ENCODE measurements at places on chromosomes 12 and 14.

GRCh38 chr14:60220917-60221316 is 28.1 kb upstream of the PPM1A start:
- DNase-seq, result no peak

GRCh38 chr12:19402211-19402610 is 37.1 kb upstream of the AEBP2 start:
- DNase-seq, result no peak

GRCh38 chr12:126404293-126404881 is 1339.2 kb downstream of the AACS start:
- DNase-seq, result no peak

DNA sequence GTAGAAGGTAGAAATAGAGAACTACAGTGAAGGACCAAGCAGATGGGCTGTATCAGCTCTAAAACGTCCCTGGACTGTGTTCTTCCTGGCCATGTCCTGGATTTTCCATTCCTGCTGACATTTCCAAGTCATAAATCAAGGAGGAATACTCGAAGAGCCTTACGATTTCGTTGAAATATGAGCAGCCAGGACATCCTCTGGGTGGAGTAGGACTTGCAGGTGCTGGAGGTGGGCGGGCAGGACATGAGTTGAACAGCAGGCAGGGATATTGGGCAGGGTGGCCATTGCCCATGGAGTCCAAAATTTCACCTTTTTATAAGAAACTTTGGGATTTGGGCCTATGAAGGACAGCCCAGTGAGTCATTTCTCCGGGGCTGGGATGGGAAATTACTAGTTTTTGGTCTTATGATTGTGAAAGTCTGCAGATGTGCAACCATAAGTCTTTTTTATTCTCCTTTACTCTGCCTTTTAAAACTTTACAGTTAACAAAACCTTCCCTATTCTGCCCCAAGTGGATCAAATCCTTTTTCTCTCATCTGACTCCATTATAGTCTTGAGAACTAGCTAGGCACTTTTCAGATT is 88.8 kb downstream of the TMX1 start:
- DNase-seq, result no peak

DNA sequence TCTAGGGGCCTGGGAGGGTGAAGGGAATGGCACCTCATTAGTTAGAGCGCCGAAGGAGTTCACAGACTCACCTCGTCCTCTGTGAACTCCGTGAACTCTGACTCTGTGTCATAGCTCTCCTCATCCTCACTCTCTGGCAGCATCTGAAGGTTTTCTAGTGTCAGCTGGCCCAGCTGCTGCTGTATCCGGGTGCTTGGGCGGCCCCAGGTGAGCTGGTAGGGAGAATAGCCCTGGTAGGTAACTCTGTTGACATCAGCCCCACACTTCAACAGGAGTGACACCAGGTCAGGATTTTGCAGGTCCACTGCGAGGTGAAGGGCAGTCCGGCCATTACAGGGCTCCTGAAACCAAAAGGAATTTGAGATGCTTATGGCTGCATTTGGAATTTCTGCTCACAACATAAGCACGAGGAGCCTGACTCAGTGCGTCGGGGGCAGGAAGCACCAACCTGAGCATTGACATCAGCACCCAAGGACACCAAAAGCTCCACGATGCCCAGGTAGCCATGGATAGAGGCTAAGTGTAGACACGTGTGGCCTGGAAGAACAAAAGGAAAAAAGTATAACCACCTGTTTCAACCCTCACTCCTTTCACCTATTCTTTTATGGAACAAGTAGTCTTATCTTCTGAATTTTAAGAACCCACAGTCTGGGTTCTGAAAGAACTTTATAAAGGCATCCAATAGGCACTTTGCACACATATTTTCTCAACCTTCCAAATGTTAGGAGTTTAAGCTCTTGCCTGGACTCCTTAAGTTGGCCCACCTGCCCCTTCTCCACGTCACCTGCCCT is 2.0 kb downstream of the NFKBIA start:
- no peak for DNase-seq

DNA sequence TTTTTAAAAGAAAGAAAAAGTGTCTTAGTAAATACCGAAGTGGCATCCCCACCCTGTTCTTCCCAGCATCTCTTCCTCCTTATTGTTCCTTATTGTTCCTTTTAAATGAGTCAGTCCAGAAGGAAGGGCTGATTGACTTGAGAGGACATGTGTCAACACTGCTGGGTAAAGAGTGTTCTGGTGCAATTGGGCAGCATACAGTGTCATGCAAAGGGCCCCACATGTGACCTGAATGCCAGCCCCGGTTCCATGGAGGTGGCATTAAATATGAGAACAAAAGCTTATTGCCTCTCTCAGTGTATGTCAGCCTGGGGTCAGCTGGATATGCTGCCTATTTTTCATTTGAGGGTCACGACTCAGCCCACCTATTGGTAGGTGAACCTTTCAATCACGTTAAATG is 58.9 kb upstream of the RIC8B start:
- DNase-seq, result no peak

DNA sequence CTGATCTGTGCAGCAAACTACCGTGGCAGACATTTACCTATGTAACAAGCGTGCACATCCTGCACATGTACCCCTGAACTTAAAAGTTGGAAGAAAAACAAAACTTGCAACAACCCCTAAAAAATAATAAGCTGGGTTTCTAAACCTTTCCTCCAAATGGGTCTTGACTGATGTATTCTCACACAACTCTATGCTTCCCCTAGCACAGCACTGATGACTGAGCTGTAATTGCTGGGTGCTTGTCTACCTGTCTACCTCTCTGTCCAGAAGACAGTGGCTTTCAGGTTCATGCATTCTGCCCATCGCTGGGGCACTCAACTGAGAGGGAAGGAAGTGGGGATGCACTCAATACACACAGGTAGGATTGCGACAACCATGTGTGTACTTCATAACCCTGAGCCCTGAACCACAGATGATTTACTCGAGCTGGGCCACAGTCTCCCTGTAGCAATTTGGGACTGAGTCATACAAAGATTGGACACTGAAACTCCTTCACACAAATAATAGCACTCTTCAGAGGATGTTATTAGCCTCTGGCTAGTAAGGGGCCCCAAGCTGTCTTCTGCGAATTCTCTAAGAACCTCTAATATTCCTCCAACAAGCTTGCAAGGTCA is 44.8 kb upstream of the TMPO start:
- no peak for DNase-seq

- no peak for DNase-seq
Observed at GRCh38 chr14:55789406-55789805, 209.4 kb downstream of the KTN1 start.

GRCh38 chr12:89040146-89040964 is 311.9 kb downstream of the DUSP6 start:
- no peak for DNase-seq

DNA sequence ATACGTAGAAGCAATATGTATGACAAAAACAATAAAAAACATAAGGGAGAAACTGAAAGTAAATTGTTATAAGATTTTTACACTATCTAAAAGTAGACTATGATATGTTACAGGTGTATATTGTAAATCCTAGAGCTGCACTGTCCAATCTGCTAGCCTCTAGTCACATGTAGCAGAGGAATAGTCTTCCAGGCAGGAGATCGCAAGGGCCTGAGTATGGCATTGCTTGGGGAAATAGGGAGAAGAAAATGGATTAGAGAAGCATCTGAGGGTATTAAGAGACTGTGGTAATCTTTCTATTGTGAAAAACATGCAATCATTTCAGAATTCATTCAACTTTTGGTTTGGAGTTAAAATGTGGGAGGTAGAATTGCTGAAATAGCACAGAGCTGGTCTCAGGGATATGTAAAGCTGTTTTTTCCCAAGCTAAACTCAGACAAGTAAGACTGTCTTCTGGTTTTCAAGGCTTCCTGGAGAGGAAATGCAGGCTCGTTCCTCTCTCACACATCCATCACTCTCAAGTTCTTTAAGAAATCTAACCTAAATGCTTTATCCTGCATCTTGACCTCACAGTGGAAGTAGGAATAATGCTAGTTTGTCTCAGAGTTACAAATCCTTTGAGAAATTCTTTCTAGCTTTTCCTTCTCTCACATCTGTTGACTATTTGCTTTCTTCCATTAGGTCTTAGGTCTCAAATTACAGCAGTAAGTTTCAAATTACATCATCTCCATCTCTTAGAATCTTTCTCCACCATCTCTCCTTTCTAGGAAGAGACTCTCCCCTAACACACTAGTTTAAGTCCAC is 7.6 kb upstream of the CCDC184 start:
- DNase-seq, result no peak

GRCh38 chr14:104661086-104661485 is 28.3 kb upstream of the INF2 start:
- DNase-seq, result no peak

- DNase-seq, result no peak
Observed at GRCh38 chr12:124862768-124863415, 772 bp downstream of the SCARB1 start.

DNA sequence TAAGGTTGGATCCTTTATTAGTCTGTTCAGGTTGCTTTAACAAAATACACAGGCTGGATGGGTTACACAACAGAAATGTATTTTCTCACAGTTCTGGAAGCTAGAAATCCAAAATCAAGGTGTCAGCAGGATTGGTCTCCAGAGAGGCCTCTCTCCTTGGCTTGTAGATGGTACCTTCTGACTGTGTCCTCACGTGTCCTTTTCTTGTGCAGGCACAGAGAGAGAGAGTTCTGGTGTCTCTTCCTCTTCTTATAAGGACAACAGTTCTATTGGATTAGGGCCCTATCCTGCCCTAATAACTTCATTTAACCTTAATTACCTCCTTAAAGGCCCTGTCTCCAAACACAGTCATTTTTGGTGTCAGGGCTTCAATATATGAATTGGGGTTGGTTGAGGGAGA is 4.6 kb upstream of the ANKRD33 start:
- DNase-seq, result no peak

DNA sequence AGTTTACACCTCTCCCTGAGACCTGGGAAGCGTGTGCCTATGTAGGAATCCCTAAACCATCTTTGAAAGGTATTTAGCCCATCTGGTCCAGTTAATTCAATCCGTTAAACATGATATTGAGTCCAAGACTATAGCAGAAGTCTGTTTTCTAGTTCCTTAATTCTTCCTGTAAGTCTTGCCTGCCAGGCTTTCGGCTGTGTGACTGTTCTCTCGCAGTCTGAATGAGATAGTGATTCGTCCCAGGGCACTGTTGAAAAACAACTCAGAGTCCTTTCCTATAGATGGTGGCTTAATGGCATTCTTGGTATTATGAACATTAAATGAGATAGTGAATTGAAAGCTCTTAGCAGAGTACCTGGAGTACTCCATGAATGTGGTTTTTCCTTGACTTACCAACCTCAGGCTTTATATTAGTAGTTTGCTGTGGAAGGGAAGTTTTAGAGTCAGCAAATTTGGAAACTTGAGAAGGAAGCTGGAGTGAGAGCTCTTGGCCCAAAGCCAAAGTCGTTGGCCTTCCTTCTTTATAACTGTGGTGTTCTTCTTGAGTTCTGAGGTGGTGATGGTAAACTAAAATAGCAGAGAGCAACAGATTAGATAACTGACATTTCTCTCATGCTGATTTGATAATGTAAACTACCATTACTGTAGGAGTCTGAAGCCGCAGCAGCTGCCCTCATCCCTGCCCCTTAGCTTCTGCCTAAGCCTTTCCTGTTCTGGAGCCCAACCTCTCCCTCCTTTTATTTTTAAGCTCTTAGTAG is 76.5 kb downstream of the TGFB3 start:
- no peak for DNase-seq

DNA sequence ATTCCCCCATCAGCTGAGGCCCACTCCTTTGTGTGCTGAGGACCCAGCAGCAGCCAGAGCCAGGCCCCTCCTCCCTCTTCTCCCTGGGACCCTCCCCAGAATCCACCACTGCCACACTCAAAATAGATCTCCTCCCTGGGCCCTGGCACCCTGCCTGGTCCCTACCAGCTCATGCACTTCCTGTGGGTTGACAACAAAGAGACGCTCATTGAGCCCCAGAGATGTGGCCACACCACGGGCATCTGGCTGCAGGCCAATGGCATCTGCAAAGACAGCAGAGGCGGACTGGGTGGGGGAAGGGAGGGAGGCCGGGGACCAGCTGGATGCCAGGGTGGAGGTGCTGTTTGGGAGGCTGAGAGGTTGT is 16.0 kb upstream of the ENDOU start:
- DNase-seq, result no peak

DNA sequence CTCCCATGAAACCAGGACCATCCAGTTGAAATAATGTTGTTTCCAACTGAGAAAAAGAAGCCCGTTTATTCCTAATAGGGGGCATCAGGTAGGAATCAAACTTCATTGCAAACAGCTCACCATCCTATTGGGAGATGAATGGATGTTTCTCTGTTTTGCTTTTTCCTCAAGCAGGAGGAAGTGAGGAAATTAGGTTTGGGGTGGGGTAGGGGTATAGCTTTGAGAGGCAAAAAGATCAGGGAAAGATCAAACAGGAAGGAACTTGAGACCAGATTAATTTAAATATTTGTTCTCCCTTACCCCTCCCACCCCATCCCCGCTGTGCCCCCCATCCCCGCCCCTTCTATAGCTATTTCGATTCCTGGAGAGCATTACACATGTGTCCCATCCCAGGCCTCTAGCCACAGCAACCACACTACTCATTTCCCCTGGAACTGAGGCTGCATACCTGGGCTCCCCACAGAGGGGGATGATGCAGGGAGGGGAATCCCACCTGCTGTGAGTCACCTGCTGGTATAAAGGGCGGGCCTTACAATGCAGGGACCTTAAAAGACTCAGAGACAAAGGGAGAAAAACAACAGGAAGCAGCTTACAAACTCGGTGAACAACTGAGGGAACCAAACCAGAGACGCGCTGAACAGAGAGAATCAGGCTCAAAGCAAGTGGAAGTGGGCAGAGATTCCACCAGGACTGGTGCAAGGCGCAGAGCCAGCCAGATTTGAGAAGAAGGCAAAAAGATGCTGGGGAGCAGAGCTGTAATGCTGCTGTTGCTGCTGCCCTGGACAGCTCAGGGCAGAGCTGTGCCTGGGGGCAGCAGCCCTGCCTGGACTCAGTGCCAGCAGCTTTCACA is at the start of gene IL23A:
IL23A (plus strand) TSS at position 577 of the 850 bp plus-strand sequence; CDS start at position 738, 161 bp downstream.
- no peak for DNase-seq

- no peak for DNase-seq
Observed at GRCh38 chr14:71751264-71751663, 181.0 kb upstream of the RGS6 start.

DNA sequence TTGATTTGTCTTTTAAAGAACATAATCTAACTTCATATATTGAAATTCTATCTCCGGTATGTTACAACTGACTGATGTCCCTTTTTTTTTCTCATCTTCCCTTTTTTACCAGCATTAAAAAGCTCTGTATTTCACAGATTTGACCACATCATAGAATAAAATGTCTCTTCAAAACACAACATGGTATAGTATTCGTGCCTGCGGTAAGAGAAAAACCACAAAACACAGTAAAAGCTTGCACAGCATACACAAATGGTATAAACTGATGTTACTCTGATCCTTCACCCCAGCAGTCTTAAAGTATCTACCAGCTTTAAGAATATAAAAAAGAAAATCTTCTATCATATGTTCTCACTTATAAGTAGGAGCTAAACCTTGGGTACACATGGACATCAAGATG is 83.4 kb downstream of the HECTD1 start:
- no peak for DNase-seq

GRCh38 chr12:132245521-132246101 is 83.8 kb downstream of the GALNT9 start:
- DNase-seq, result no peak

GRCh38 chr12:118238888-118239287 is 103.0 kb downstream of the PEBP1 start:
- DNase-seq, result no peak

GRCh38 chr12:52602552-52602951 is 1.3 kb upstream of the KRT72 start:
- no peak for DNase-seq

Measured in NCI-H187 (cell line).